Tibial nerve (tissue), 4 donors: ENCODE measurements at places on chromosomes 2 and 18.

GRCh38 chr2:159044804-159045286 is 76.4 kb downstream of the TANC1 start:
- peak; percentile 31 for DNase-seq

GRCh38 chr2:240649331-240649730 is 24.1 kb downstream of the GPR35 start:
- no peak for DNase-seq

GRCh38 chr2:224155896-224156295 is 116.8 kb upstream of the SERPINE2 start:
- no peak for DNase-seq

DNA sequence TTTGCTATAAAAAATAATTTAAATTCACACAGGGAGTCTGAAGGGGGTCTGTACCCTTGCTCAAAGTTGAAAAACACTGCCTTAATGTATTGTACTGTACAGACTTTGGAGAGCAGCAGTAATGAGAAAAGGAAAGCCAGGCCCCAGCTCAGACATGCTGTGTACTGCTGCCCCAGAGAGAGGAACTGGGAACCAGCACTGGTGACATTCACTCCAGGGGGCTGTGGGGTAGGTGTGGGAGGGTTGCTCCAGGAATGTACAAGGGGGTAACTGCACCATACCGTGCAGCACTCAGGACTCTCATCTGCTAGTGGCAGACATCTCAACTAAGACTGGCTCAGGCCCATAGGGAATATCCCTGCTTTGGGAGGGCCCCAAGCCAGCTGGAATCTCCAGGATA is 146.0 kb upstream of the RMP24 start:
- no peak for DNase-seq

DNA sequence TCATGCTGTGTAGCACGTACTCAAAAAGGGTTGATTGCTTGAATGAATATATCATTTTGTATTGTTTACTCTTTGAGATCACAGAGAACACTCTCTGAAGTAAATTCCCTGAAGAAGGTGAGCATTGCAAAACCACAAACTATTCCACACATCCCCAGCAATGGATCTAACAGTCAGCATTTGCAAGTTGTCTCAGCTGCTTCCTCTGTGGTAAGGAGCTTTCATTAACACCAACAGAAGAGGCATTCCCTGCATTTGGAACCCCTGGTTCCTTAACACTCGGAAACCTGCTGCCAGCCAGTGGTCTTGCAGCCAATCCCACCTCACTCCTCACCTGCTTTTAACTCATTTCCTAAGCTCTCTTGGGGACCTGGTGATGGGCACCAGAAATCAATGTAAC is 108.4 kb downstream of the IRS1 start:
- DNase-seq, result no peak

DNA sequence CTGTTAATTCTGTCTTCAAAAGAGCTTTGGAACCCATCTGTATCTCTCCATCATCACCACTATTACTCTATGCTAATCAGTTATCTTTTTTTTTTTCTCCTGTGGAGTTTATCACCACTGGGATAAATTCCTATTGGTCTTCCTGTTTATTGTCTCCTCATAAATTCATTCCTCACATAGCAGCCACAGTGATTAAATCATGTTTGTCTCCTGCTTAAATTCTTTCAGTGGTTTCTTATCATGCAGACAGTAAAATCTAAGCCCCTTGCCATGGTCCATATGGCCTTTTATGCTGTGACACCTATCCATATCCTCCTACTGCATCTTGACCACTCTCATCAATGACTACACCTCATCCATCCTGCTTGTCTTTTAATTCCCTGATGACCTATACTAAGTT is 239.8 kb upstream of the ZEB2 start:
- no peak for DNase-seq

DNA sequence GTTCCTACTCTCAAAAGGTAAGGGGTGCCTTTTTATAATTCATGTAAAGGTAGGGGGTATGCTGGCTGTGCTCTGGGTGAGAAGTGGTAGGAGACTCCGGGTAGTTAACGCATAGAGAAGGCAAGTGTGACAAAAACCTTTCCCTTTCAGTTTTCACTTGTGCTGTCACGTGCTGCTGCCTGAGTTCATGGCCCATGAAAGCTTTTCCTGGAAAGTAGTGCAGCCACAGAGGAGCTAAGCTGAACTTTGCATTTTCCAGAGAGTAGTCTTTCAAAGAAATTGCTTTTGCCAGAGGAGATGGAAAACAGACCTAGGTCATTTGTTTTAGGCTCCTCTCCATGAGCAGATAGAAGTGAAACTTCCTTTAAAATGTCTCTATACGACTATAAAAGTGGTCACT is 44.7 kb downstream of the THSD7B start:
- DNase-seq, result no peak

- DNase-seq, result no peak
These were observed 186.5 kb upstream of the ID2 start for GRCh38 chr2:8495189-8495989.

- no peak for DNase-seq
These were observed 79.6 kb downstream of the TPO start for GRCh38 chr2:1492711-1493430.
